ENCODE measurements at places on chromosomes 5 and 9.

- DNase-seq = no peak
Observed at GRCh38 chr5:75260708-75261107, 24.0 kb upstream of the ANKRD31 start.

DNA sequence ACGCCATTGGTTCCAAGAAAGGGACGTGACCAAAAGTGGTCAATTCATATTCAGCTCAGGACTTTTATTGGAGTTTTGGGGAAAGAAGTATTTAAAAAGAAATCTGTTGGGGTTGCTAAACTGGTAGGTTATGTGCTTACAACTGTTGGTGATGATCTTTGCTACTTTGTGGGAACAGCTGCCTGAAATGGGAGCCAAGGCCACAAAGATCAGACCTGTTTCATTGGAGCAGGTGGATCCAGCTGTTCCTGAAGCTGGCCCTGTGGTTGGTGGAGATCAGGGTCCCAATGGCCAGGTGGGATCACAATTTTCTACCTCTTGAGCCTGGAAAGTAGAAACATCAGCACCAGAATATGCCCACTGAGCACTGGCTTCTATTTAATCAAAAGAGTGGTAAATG, 144.5 kb downstream of the PSAT1 start:
- DNase-seq = no peak

GRCh38 chr5:66242050-66242715, 98.1 kb downstream of the SREK1 start:
- DNase-seq = no peak

- peak; percentile 42 for DNase-seq
Observed at GRCh38 chr9:37408933-37409710, 13.4 kb upstream of the GRHPR start.

GRCh38 chr5:1511651-1512540, 11.9 kb downstream of the LPCAT1 start:
- DNase-seq = no peak

GRCh38 chr5:96597438-96598020, 64.6 kb upstream of the CAST start:
- no peak for DNase-seq

DNA sequence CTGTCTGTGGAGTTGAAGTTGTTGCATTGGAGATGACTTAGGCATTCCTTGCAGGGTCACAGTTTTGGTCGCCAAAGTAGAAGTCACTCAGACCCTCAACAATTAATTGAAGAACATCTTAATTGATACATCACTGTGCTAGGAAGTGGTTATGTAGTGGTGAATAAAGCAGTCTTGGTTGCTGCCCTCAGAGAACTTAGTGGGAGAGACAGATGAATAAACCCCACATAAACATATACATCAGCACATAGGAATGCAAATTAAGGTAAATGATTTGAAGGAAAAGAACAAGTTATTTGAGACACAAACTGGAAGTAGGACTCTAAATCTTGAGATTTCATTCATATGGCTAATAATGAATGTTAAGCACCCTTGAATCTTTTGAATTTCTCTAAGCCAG, 25.7 kb downstream of the FAM174A start:
- DNase-seq = no peak

GRCh38 chr5:159866093-159866492, 50.2 kb upstream of the ADRA1B start:
- no peak for DNase-seq

- DNase-seq = no peak
Observed at GRCh38 chr5:175547842-175548241, 69.5 kb downstream of the SFXN1 start.

DNA sequence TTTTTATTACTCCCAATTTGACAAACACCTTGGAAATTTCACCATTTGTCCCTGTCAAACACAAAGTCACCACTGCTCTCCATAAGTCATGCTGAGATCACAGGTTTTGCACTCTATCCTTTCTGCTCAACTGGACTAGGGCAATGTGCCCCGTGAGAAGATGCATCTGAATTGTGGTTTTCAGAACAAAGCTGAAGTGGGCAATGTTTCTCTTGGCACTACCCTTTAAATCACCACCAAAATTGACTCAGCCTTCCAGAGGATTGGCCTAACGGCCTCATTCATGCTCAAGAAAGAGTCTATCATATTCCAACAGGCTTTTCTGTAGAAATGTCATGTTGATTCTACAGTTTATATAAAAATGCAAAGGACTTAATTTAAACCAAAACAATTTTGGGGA, 81.0 kb upstream of the TRIO start:
- DNase-seq = no peak

DNA sequence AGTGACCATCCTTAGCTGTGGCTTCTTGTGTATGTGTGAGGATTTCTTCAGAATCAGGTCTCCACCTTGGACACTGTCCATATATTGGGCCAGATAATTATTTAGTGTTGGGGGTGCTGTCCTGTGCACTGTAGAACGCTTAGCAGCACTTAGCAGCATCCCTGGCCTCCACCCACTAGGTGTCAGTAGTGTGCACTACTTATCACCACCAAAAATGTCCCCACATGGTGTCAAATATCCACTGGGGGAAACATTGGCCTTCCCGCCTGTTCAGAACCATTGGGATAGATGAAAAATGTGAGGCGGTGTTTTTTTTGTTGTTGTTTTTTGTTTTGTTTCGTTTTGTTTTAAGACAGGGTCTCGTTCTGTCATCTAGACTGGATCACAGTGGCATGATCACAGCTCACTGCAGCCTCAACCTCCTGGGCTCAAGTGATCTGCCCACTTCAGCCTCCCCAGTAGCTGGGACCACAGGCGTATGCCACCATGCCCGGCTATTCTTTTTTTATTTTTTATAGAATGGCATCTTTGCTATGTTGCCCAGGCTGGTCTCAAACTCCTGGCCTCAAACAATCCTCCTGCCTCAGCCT, 67.7 kb downstream of the TENT4A start:
- no peak for DNase-seq

- no peak for DNase-seq
Observed at GRCh38 chr5:143168171-143168741, 235.2 kb downstream of the NR3C1 start.

DNA sequence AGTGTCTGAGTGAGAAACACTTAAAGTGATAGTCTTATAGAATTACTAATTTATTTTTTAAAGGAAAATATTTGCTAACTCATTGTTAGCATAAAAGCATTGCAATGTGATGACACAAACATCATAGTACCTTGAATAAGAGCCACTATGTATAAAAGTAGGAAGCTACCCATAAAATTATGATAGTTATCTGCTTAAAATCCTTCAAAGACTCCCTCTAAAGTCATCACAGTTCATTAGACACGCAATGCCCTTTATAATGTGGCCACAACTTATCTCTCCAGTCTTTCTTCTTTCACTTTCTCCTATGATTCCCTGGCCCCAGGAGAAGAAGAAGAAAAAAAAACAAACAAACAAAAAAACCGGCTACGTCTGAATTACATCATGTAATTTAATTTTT, 1144.0 kb upstream of the NUDT12 start:
- DNase-seq = no peak

- DNase-seq = no peak
Observed at GRCh38 chr5:42645138-42645537, 111.5 kb upstream of the CCDC152 start.

DNA sequence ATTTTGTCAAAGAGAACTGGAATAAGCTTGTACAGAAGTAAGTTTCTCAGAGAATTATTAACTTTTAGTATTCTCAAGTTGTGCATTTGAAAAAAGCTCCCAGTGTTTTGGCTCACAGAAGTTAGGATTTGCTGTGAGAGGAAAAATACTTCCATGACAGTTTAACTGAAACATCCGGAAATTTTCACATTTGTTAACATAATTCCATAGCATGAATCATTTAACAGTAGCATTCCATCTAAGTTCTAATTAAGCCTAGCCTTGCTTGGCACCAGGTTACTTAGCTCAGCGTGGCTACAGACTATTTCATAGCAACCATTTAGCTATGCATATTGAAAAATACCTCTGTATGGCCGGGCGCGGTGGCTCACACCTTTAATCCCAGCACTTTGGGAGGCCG, 90.8 kb downstream of the LNPEP start:
- no peak for DNase-seq

DNA sequence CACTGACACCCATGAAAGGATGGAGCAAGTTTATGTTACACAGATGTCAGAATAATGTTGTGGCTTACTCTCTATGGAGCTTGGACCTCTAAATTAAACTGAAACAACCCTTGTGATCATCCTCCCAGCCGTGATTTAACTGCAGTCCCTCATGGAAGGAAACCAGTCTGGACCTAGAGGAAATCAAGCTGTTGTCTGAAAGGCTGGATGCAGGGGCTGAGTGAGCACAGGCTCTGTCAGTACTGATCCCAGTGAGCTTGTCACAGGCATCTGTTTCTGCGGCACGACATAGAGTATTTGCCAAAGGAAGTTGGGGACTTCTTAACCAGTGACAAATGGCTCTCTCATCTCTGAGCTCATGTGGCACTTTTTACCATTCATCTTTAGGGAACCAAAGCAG, 282.9 kb upstream of the MAP3K1 start:
- DNase-seq = no peak

DNA sequence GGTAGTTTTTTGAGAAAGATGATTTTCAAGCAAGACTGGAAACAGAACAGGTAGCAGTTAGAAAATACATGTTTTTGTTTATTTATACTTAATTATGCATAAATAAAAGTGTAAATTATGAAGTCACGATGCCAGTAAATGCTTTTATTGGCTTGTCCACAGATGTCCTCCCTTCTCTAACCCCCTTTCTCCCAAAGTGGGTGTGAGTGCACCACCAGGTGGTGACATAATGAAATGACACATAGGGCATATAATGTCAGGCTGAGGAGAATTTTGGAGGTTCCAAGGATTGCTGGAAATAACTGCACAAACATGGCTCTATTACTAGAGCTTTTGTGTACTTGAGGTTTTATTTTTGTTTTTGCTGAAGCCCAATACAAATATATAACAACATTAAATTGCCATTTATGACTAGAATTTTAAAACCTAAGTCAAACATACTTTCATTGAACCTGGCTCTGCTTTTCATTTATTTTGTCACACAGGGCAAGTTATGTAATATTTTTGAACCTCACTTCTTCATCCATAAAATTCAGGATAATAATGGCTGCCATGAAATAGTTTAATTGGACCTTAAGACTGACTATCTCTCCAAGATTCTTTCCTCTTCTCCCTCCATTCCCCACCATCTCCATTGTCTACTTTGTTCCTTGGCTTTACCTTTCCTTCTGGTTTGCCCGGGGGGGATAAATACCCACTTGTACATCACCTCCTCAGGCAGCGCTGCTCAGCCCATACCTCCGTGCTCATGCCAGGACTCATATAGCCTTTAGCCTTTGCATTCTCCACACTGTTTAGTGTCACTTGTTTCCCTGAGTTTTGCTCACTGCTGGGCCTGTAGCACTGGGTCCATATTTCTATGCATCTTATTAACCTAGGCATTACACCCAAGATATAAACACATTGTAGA, 168.8 kb downstream of the PDE4D start:
- DNase-seq = peak; percentile 7

DNA sequence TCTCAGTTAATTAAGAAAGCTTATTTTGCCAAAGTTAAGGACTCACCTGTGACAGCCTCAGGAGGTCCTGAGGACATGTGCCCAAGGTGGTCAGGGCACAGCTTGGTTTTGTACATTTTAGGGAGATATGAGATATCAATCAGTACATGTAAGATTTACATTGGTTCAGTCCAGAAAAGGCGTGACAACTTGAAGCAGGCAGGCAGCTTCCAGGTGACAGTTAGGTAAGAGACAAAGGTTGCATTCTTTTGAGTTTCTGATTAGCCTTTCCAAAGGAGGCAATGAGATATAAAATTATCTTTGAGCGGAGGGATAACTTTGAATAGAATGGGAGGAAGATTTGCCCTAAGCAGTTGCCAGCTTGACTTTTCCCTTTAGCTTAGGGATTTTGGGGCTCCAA, 47.8 kb downstream of the SLC1A1 start:
- DNase-seq = no peak

- DNase-seq = no peak
Observed at GRCh38 chr5:52783226-52783959, 4.3 kb upstream of the ITGA1 start.

DNA sequence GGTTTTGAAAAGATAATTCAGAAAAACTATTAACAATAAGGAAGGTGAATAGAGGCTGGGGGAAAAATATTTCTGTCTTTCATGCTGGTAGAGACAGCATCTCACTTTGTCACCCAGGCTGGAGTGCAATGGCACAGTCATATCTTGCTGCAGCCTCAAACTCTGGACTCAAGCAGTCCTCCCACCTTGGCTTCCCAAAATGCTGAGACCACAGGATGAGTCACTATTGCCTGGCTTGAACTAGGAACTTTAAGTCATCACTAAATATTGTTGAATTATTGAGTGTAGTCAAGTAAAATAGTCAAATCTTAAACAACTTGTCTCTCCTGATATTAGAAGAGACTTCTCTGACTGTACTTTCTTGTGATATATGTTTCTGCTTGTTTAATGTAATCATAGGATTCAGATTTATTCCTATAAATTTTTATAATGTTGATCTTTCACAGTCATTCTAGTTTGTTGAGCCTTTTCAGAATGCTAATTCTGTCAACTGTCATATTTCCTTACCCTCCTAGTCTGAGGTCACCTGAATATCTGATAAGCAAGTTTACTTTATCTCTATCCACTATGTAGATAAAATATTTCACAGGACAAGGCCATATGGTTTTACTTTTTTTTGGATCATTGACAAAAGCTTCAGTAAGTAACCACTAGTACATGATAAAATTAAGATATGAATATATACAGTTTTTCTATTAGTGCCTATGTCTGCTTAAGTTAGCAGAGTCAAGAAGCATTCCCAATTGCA, 1696.5 kb downstream of the MAT2B start:
- DNase-seq = no peak

DNA sequence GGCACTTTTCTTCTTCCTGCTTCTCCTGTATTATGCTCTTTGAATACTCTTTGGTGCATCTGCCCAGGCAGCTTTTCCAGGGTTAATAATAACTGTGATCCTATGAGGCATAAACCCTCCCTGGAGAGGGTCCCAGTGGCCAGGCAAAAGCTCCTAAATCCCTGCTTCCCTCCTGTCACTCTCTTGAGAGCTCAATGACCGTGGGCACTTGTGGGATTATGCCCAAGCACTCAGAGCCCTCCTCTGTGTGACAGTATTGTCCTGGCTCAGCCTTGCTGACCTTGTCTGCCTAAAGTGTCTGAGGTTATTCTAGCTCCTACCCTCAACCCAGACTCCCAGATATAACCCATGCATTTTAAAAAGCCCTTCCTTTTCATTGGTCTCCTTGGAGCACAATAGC, 51.9 kb downstream of the GALNT10 start:
- no peak for DNase-seq

GRCh38 chr9:6845880-6846279, 88.1 kb downstream of the KDM4C start:
- DNase-seq = no peak

- no peak for DNase-seq
Observed at GRCh38 chr5:177498013-177498787, 796 bp upstream of the PDLIM7 start.

DNA sequence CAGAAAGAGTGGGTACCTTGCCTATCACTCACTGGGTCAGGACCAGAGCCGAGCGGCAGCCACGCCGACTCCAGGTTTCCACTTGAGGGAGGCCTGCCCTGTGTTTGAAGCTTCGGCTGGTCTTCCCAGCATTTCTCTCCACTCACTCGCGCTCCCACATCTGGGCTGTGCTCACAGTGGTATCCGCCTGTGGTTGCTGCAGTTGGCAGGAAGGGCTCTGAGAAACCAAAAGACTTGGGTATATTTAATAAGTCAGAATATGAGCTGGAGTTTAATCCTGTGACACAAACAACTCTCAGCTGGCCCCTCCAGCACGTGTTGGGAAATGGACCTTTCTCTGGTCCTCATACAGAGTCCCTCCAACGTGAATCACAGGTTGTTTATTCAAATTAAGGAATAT, 70.9 kb downstream of the SPRY4 start:
- no peak for DNase-seq
